ENCODE measurements at places on chromosomes 4 and X. TPM values are rescaled to one million over a fixed set of nuclear protein-coding genes. Genes with fewer than 3 reads are reported as not detected.

DNA sequence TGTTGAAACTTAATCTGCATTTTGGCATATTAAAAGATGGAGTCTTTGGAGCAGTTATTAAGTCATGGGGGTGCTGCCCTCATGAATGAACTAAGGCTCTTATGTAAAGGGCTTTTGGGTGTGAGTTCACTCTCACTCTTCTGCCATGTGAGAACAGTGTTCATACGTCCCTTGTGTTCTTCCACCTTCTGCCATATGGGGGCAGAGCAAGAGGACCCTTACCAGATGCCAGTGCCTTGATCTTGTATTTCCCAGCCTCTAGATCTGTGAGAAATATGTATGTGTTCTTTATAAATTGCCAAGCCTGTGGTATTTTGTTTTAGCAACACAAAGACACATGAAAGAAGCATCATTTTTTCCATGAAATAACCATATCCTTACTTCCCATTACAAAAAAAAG is 213.9 kb downstream of the SPOCK3 start:
- no peak for DNase-seq

DNA sequence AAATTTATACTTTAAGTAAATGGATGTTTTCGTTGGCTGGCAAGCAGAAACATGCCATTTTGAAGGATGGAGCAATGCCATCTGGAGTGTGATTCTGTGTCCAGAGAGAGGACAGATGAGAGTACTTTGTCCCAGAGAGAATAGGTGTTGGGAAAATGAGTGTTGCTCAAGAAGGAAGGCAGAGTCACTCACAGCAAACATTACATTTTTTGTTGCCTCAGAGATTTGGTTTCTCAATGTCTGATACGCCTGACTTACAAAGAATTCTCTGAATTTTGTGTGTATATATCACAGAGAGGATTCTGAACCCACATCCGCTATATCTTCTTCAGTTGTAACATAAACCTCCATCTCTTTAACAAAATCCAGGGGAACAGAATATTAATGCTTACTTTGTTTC is 102.8 kb upstream of the PCDH18 start:
- no peak for DNase-seq

DNA sequence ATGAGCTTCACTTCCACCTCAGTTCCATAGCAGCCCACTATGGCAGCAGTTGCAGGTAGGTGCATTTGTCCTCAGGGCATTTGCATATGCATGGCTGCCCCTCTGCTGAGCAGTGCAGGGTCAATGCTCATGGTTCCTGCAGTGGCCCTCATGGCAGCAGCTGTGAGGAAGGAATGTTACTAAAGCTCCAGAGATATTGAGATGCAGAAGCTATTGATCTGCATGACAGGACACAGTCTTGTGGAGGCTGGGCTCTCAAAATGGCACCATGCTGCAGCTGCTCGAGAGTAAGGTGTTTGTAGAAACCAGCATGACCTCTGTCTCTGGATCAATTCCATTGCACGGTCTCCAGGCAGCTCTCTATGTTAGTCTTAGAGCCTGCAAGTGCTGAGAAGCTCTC is 179.2 kb upstream of the PCDH18 start:
- no peak for DNase-seq

ATP2B3 gene
- total RNA-seq, result not detected

- DNase-seq, result no peak
Observed at GRCh38 chrX:24298191-24298590, 15.7 kb downstream of the SUPT20HL2 start.
